NCI-H774 (cell line): ENCODE measurements at places on chromosomes 5 and 9.

- DNase-seq = no peak
Observed at GRCh38 chr5:140565024-140565779, 574 bp downstream of the SLC35A4 start.

- DNase-seq = no peak
Observed at GRCh38 chr9:136858452-136858843, 6.3 kb downstream of the MAMDC4 start.

DNA sequence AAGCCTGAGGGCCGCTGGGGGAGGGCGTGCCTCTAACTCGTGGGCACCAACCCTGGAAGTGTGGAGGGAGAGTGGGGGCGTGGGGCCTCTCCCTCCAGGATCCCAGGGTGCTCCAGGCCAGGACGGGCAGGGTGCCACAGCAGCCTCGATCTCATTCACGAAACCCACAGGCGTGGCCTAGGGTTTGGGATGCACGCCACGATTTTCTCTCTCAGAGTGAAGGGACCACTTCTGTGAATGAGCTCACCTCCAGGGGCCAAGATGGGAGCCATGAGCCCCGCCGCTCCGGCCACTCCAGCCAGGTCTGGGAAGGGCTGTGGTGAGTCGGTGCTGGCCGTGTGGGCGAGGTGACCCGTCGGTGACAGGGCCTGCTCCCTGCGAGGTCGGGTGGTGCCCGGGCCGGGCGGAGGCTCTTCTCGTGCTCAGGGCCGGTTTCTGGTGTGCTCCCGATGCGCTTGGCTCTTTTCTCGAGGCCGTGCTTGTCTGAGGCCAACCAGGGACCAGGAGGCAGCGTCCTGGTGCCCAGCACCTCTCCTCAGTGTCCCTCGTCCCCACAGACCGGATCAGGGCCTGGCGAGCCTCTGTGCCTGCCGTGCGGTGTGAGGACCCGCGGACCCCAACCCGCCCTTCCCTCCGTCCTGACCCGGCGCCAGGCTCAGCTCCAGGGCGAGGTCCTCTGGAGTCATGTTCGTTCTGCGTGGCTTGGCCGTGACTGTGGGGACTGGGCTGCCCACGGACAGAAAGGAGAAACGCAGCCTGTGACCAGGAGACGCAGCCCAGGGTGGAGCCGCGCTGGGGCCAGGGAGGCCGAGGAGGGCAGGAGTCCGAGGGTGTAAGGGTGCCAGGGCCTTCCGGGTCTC, 31.0 kb downstream of the TPPP start:
- DNase-seq = no peak

DNA sequence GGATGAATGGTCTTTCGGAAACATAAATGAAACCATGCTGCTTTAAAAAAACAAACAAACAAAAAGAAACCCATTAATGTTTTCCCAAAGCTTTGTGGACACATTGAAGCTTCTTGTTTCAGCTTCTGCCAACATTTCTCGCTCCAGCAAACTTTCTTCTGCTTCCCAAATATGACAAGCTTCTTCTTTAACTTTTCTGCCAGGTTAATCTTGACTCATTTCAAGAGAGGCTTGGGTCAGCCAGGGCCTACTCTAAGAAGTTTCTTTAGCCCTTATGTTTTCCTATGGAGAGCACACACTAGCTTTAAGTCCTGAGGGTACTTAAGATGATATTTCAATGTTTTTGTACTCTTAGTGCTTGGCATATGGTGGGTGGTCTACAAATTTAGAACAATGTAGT, 6.1 kb downstream of the ANXA1 start:
- DNase-seq = no peak

- no peak for DNase-seq
Observed at GRCh38 chr9:136628268-136628667, 34.4 kb upstream of the EGFL7 start.

DNA sequence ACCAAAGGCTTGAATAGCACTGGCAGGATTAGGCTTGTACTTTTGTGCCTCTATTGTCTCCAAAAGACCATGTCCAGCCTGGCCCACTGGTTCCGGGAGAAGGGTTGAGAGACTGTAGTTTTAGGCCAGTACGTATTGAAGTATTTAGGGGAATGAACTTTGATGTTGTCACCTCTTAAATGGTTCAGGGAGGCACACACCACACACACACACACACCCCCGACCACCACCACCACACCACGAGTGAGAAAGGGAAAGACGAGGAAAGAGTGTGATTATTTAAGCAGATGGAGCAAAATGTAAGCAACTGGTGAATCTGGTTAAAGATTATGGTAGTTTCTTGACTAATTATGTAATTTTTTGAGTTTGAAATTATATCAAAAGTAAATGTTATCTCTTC, 61.6 kb downstream of the NIPBL start:
- no peak for DNase-seq

GRCh38 chr9:83544002-83544698, 5.9 kb upstream of the FRMD3 start:
- DNase-seq = peak; percentile 34

- DNase-seq = no peak
Observed at GRCh38 chr5:150404121-150404520, 8.6 kb downstream of the CD74 start.

DNA sequence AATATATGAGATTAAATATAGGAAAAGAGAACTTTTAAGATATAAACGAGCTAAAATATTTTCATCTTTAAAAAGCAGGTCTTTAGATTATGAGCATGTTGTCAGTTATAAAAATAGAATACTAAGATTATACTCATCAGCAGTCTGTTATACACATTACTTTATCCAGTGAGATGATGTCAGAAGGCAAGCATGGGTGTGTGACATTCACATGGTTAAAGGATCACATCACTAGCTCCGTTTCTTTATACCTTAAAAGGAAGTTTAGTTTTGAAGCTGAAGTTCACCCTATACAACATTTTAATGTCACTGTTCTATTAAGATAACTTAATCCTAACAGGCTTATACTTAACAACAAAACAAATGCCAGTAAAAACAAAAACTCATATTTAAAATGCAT, 59.6 kb downstream of the RICTOR start:
- no peak for DNase-seq
